G401 (cell line): ENCODE measurements at places on chromosomes 12 and 14. TPM values are rescaled to one million over a fixed set of nuclear protein-coding genes. Genes with fewer than 3 reads are reported as not detected.

The STX2 gene
- total RNA-seq: 29.1 and 48.7 TPM in 2 replicates

The KRT5 gene
- not detected in 2 replicates for total RNA-seq

The CARMIL3 gene
- total RNA-seq: 0.74 and 1.6 TPM in 2 replicates

The TSPAN9 gene
- 18.8 and 19.1 TPM in 2 replicates for total RNA-seq

The SMARCC2 gene
- 10.5 and 18.4 TPM in 2 replicates for total RNA-seq

The KRT3 gene
- total RNA-seq: not detected in 2 replicates

The KRT74 gene
- not detected in 2 replicates for total RNA-seq

The ACACB gene
- total RNA-seq: 1.7 and 2.6 TPM in 2 replicates

The GPR33 gene
- not detected in 2 replicates for total RNA-seq

The DDN gene
- 2.3 and 5.2 TPM in 2 replicates for total RNA-seq

The TTC9 gene
- not detected in 2 replicates for total RNA-seq

The GPR135 gene
- 0.06 and 0.71 TPM in 2 replicates for total RNA-seq

The INSM2 gene
- total RNA-seq: 0.17 TPM in 1 of 2 replicates, not detected in the other

The EXOC5 gene
- total RNA-seq: 44.5 and 70.7 TPM in 2 replicates

The ADGRD1 gene
- total RNA-seq: 0.51 TPM in 1 of 2 replicates, not detected in the other

The GATC gene
- total RNA-seq: 34.3 and 42.3 TPM in 2 replicates

The AMHR2 gene
- total RNA-seq: not detected in 2 replicates

The SIX6 gene
- not detected in 2 replicates for total RNA-seq

The ACSM4 gene
- not detected in 2 replicates for total RNA-seq
